NCI-H345 (cell line): ENCODE measurements at places on chromosomes 12 and 14.
A peak's percentile ranks its signal among the peaks of the same experiment; 100 is the strongest.

DNA sequence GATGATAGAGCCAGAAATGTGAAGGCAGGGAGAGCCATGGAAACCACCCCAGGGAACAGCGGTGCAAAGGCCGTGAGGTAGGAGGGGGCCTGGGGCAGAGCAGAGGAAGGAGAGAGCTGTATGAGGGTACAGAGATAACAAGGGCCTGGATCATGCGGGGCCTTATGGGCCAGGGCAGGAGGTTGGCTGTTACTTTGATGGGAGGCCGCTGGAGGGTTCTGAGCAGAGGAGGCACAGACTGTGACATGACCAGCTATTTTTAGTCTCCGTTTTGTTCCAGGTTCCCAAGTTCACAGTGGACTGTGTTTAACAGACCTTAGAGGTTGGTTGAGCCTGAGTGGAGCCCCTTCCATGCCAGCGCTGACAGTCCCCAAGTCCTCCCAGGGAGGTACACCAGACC, 118.6 kb downstream of the GCH1 start:
- DNase-seq = no peak

DNA sequence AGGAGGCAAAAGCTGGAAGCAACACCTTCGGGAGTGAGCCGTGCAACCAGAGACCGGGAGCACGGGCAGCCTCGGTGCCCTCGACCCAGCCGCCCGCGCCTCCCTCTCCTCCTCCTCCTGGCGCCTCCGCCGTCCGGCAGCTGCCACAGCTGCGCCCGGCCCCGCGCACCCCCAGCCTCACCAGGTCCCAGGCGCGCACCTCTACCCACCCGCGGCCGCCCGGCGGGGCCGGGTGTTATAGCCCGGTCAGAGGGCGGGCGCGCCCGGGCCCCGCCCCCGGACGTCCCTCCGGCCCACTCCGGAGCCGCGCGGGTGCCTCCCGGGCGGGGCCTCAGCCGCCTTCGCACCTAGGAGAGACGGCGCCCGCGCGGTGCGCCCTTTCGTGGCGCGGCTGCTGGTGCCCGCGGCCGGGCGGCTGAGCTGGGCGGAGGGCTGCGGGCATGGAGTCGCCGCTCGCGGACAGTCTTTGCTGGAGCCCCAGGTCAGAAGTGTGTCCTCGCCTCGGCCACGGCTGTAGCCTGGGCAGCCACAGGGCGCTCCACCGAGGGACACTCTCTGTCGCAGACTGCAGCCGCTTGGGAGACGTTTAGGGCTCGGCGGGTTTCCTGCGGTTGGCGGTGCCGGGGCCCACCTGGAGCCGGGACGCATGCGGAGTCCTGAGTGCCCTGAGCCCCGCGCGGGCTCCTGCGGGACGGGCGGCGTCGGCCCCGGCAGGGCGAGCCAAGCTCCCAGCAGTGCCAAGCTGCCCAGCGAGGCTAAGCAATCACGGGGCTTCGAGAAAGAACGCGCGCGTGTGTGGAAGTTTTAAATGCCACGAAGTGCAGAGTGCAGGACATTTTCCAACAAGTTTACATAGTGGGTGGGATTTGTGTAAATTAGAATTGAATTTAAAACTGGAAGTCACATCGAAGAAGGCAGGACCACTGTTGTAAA, at the start of gene CPM:
TSS of gene CPM (minus strand) at position 211 of the 933 bp plus-strand sequence. CDS start 334 bp downstream, outside the sequence.
- peak; percentile 86 for DNase-seq

DNA sequence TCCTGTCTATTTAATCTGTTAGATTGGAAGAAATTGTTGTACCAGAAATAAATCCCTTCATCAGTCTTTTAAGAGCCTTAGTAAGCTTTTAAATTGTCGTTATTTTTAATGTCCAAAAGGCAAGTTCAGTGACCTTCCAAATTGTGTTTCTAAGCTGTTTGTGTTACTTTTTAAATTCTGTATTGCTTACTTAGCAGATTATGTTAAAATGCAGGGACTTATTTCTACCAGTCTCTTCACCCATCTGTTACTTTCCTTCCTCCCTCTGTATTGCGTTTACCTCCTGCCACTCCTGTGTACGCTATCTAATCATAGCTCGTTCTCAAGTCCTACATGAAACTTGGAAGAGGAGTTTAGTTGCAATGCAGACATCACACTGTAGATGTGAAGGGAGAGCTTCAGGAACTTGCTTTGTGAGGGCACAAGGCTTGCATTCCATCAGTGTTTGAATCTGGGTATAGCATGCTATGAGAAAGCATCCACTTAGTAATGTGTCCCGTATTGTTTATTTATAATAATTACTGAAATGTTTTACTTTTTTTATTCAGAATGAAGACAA, 406.5 kb upstream of the RGS6 start:
- no peak for DNase-seq

- no peak for DNase-seq
These were observed 404.5 kb downstream of the BCAT1 start for GRCh38 chr12:24544368-24544767.

GRCh38 chr14:73283608-73284379, 46.5 kb downstream of the PAPLN start:
- no peak for DNase-seq

DNA sequence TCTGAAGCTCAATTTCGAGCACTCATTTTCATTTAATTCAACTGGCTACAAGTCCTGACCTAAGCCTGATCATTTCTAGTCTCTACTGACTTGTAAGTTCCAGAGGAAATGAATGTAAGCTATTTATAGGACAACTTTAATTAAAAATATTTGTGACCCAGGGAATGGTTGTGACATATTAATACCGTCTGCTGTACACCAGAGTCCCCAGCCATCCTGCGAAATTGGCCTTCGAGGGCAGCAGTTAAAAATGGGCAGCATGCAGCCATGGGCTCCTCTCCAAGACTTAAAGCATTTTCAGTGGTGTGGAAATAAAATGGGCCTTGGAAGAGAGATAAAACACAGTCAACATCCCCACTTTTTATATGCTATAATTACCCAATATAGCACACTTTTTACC, 30.7 kb upstream of the OVCH1 start:
- no peak for DNase-seq

GRCh38 chr12:21786041-21786531, 11.6 kb upstream of the KCNJ8 start:
- no peak for DNase-seq

GRCh38 chr14:104856869-104857860, 7.9 kb upstream of the CEP170B start:
- no peak for DNase-seq

GRCh38 chr14:35934499-35934898, 108.4 kb downstream of the BRMS1L start:
- DNase-seq = no peak

DNA sequence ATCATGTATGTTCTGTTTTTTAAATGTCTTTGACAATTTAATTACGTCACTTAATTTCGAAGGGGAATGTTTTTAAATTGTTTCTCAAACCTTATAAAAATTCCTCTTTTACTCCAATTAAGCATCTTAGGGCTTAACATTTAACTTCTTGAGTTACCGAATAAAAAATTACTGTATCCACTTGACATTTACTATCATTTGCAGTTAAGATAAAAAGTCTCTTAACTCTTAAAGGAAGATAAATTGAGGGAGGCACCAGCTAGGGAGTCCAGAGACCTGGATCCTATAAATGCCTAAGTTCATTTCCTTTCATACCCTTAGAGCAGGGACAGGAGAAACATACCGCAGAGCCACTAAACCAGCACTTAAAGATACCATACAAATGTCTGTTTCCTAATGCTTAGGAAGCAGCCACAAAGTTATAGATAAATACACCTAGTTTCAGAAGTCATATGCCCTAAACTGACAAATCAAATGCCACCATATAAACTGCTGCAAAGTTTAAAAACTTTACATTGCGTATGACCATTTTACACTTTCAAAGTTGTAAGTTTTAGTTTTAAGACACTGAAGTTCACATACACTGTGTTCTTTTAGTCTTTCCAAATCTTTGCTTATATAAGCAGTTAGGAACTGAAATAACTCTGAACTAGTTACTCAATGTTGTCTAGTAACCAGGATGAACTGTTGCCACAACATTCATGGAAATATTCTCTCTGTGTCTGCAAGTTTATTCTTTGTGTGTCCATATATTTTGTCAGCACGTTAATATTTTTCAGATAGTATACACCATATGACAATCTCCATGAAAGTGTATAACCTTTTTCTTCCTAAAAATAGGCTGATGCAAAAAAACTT, 71.2 kb downstream of the GALNT4 start:
- DNase-seq = no peak

DNA sequence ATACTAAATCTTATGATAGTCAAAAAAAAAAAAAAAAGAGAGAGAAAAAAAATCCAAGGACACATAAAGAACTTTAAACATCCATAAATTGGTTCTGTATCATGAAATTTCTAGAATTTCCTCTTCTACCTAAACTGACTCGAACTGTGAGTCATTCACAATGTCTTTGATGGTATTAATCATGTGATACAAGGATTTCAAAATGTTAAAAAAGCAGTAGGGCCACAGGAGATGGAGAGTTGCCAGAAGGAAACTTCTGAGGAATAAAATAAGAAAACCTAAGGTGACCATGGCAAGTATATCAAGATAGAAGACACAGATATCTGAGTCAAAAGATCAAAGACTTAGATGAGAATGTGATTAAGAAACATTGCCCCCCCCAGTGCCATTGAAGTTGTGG, 1320.9 kb upstream of the FLRT2 start:
- no peak for DNase-seq

GRCh38 chr14:61553730-61554641, 141.3 kb upstream of the HIF1A start:
- no peak for DNase-seq

GRCh38 chr14:42095155-42095554, 488.5 kb downstream of the LRFN5 start:
- no peak for DNase-seq

DNA sequence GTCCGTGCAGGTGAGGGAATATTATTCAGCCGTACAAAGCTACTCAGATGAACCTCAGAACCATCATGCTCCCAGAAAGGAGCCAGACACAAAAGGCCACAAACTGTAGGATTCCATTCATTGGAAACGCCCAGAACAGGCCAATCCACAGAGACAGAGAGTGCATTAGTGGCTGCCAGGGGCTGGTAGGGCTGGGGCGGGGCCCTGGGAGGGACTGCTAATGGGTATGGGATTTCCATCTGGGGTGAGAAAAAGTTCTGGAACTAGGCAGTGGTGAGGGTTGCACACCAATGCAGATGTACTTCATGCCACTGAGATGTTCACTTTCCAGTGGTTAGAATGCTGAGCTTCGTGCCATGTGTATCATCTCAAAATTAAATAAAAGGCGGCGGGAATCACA, 101.1 kb downstream of the RFLNA start:
- DNase-seq = no peak
